ENCODE measurements at places on chromosomes 2 and 18. TPM values are rescaled to one million over a fixed set of nuclear protein-coding genes. Genes with fewer than 3 reads are reported as not detected.

The FKBP7 gene
- 7.3 TPM for total RNA-seq

The IL1RL2 gene
- 1.7 TPM for total RNA-seq

The CABYR gene
- 0.41 TPM for total RNA-seq

The UNC80 gene
- 0.12 TPM for total RNA-seq

DNA sequence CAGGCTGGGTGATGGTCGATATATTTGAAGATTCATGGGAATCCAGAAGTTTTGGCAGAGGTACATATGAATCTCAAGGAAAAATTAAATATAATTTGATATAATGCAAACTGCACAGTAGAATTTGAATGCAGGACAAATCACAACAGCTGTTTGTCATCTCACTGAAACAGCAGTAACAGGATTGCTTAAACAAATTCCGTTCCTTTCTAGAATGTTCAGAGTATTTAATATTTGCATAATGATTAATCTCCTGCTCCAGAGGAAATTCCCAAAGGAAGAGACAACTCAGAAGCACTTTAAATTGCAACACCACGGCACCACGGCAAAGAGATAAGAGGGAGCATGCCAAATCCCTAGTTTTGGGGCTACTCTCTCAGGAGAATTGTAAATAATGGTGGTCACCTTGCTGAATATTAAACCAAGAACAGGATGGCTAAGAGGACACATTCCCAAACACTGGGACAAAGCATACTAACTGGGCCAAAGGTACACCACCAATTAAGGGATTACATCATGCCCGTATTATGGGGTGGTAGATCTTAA lies 67.8 kb upstream of the MAP4K3 start:
- no peak for DNase-seq

GRCh38 chr2:67486041-67486796 lies 89.1 kb downstream of the ETAA1 start:
- DNase-seq = no peak

- DNase-seq = no peak
Observed at GRCh38 chr2:237983922-237984321, 17.1 kb downstream of the UBE2F start.

DNA sequence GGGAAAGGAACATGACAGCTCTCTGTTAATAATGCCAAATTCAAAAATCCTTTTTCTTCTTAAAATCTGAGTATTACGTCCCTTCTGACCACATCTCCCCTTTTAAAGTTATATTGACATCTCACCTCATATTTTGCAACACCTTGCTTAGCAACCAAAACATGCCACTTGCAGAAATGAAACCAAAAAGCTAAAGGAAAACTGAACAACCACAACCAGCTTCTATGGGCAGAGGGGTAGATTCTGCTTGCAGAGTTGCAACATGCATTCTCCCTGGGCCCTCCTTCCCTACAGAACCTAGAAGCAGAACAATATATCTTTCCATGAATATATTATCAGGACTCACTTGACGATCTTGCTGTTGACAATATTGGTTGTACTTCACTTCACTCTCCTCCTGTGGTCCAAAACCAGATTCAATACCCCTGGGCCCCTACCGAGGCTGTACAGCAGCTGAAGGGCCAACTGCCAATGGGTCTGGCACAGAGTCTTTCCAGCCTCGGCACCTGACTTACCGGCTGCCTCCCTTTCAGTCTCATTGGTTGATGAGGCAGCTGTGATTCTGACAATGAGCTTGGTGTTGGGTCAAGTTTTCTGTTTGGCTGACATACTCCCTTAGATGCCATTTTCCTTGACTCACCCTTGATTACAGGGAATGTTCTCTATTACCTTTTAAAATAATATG lies 616.6 kb downstream of the ZEB2 start:
- DNase-seq = no peak

- no peak for DNase-seq
Observed at GRCh38 chr2:158104903-158105302, 3.2 kb downstream of the UPP2 start.

GRCh38 chr2:238420878-238421694 lies 5.6 kb upstream of the ASB1 start:
- DNase-seq = no peak

DNA sequence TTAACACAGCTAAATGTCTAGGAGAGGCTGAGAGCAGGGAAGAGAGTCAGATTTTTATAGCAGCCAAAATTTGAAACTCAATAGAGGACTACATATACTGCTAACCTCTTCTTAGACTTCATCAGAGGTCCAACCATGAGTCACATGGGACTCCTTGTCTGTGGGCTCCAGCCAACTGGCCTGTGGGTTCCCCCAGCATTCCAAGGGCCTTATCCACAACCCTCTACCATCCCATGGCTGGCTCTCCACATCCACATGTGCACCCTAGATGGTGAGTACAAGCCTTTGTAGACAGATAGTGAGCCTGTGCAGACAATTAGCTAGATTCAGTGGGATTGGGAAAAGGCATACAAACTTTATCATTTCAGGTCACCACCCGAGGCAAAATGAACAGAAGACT lies 901.9 kb upstream of the ZEB2 start:
- no peak for DNase-seq

Data from mucosa of descending colon (tissue), 3 donors.